ENCODE measurements at places on chromosomes 5 and 9.

DNA sequence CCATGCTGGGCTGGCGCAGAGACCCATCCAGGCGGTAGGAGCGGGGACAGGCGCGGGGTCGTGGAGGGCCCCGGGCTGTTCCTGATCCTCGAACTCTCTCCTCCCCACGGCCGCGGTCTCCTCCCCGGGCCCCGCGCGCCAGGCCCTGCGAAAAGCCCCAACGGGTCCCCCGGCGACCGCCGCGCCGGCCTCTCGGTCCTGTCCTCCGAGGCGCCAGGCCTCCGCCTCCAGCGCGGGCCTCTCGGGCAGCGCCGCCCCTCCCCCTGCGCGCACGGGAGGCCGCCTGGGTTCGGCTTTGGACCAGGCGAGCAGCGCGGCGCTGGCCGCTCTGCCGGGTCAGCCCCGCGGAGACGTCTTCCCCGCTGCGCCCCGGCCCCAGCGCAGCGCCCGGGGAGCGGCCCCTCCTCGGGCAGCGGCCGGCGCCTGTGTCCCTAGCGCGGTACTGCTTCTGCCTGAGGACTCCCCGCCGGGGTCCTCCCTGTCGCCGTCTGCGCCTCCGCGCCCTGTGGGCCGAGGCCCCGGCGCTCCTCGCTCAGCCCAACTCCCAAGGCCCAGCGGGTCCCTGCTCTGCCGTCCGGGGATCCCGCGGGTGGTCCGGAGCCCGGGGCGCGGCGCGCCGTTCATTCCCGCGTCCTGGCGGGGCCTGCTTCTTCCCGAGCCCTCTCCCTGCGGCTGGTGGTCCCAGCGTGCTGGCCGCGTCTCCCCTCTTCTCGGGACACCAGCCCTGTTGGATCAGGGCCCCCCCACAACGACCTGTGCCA lies 13.4 kb downstream of the COL23A1 start:
- no peak for DNase-seq
- H3K27ac ChIP-seq: peak overlapping the region; percentile 28
- no peaks in the 10 kb centered on the region for H3K27me3 ChIP-seq

DNA sequence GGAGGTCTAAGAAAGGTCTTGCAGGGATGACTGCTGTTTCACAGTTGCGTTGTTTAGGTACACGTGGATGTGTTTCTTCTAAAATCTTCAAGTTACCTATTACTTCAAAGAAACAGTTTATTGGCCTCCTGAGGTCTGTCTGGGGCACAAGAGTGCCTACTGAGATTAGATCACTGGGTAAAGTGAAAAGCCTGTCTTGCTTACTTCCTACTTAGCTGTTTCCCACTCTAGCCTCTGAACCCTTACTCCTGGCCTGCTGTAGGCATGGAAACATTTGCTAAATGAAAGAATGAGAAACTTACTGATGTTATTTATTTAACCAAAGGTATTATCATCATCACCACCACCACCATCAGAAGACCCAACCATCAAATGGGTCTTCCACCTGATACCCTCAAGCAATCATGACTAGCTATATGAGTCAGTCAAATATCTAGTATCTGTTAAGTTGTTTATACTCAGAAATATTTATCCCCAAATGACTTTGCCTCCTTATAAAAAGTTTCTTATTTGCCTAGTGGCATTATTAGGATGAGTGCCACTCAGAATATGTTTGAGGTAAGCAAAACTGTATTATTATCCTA lies 92.5 kb downstream of the ELAVL2 start:
- no peak overlapping the region for H3K4me3 ChIP-seq
- no peak overlapping the region for H3K27ac ChIP-seq
- no peaks in the 10 kb centered on the region for H3K27me3 ChIP-seq
- no peak for DNase-seq
- no peaks in the 10 kb centered on the region for H3K36me3 ChIP-seq
- no peaks in the 10 kb centered on the region for H3K4me1 ChIP-seq

- no peak overlapping the region for H3K27ac ChIP-seq
- H3K36me3 ChIP-seq: no peaks in the 10 kb centered on the region
- H3K27me3 ChIP-seq: no peaks in the 10 kb centered on the region
- no peak for DNase-seq
- no peaks in the 10 kb centered on the region for H3K4me1 ChIP-seq
These were observed 706.4 kb downstream of the SEMA5A start for GRCh38 chr5:8839361-8840055.

- no peaks in the 10 kb centered on the region for H3K27me3 ChIP-seq
- DNase-seq: no peak
- H3K36me3 ChIP-seq: no peaks in the 10 kb centered on the region
- H3K27ac ChIP-seq: no peak within 1 kb of the TSS
- H3K4me3 ChIP-seq: no peak within 1 kb of the TSS
- H3K4me1 ChIP-seq: no peaks in the 10 kb centered on the region
These were observed at the start of gene PCDHA10 for GRCh38 chr5:140855772-140856674. Gene PCDHA10 (plus strand): TSS chr5:140855897. CDS start chr5:140856049, 152 bp downstream.

DNA sequence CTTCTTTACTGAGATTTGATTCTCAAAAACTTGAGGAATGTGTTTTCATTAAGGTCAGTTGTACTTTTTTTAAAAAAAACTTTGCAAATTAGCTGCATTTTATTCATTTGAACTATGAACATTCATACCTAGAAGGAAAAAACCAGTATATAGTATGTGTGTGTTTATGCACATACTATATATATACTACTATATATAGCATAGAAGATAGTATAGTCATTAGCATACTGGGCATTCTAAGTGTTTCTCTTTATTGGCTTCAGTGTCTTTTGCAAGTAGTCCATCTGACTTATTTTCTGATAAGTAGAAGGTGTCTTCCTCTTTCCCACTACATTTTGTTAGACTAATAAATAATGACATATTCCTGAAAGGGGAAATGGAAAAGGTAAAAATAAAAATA lies 33.0 kb downstream of the ELOVL7 start:
- H3K27me3 ChIP-seq: no peaks in the 10 kb centered on the region
- DNase-seq: no peak
- H3K4me1 ChIP-seq: no peaks in the 10 kb centered on the region
- no peaks in the 10 kb centered on the region for H3K36me3 ChIP-seq

DNA sequence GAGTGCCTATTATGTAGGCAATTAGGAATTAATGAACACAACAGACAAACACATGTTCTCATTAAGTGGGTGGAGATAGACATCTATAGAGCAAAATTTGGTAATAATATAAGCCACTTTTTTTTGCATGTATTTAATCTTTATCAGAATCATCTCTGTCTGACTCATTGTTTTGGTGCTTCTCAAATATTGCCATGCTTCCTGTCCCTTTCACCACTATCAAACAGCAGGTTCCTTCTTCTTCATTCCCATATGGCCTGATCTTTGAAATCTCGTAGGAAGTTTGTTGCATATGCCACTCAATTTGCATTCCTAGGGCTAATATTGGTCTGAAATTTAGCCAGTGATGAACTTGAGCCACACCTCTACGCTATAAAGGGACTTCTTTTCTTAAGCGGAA lies 128.9 kb upstream of the SPEF2 start:
- peaks cover 7% of the 10 kb centered on the region for H3K4me1 ChIP-seq
- no peaks in the 10 kb centered on the region for H3K27me3 ChIP-seq

- DNase-seq: no peak
- H3K27me3 ChIP-seq: no peaks in the 10 kb centered on the region
- no peak overlapping the region for H3K27ac ChIP-seq
- no peaks in the 10 kb centered on the region for H3K4me1 ChIP-seq
These were observed 267.0 kb upstream of the NUDT12 start for GRCh38 chr5:103829585-103829984.

- DNase-seq: no peak
- no peak overlapping the region for H3K27ac ChIP-seq
- H3K4me3 ChIP-seq: no peak overlapping the region
These were observed 95.0 kb downstream of the OSTF1 start for GRCh38 chr9:75183306-75183705.

- no peak overlapping the region for H3K27ac ChIP-seq
- DNase-seq: no peak
- peaks cover 62% of the 10 kb centered on the region for H3K36me3 ChIP-seq
- H3K4me1 ChIP-seq: no peaks in the 10 kb centered on the region
These were observed 48.2 kb downstream of the CHD1 start for GRCh38 chr5:98880598-98880997.

DNA sequence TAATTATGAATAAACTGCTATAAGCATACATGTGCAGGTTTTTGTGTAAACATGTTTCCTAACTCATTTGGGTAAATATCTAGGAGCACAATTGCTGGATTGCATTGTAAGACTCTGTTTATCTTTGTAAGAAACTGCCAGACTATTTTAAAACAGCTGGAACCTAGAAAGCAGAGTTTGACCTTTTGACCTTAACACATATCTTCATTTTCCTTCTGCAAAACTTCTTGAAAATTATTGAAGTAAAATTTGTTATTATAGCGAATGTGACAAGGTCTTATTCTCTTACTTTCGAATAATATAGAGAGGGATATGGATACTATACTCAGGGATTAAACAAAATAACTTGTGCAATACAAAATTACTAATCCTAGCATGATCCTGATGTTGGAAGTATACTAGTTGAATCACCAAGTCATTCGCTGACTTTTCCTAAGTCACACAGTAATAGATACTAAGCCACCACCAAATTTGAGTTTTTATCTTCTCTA lies 3.2 kb upstream of the ANXA1 start:
- no peak for DNase-seq
- no peaks in the 10 kb centered on the region for H3K27me3 ChIP-seq
- H3K4me1 ChIP-seq: no peaks in the 10 kb centered on the region
- H3K4me3 ChIP-seq: no peak overlapping the region
- no peak overlapping the region for H3K27ac ChIP-seq

DNA sequence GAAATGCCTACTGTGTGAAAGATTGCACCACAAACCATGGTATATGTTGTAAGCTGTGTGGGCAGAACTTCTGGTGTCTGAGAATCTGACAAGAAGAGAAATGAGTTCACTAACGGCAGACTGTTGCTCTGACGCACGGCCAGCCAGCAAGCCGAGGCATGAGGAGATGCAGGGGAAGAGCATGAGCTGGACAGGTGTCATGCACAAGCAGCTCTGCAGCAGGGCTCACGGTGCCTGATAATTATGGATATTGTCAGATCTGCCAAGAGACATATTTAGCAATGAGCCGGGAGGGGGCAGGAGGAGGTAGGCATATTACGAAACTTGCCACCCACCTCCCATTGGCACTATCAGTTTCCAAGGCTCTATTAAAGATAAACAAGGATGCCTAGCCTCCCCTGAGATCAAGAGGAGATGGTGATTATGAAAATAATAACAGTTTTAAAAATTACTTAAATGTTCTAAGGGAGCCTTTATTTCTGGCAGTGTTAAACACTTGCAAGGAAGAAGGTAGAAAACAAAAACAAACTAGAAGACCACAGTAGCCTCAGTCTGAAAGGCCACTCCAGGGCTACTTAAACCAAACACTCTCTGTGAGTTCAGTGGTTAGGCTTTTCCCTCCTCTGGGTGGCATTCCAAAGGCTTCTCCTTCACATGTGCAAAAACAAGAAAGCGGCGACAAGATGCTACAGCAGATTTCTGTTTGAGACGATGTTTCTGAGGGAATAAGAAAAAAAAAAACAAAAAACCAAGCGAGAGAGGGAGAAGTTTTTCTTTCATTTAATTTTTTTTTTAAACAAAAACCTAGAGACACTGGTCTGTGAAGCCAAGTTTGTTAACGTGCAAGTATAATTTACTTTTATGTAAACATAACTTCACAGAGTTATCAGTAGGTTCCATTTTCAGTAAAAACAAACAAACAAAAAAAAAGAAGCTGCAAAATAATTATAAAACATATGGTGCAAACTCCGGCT lies 339.5 kb downstream of the BNC2 start:
- H3K27ac ChIP-seq: no peak overlapping the region
- H3K36me3 ChIP-seq: no peaks in the 10 kb centered on the region
- no peaks in the 10 kb centered on the region for H3K27me3 ChIP-seq
- H3K4me1 ChIP-seq: no peaks in the 10 kb centered on the region

DNA sequence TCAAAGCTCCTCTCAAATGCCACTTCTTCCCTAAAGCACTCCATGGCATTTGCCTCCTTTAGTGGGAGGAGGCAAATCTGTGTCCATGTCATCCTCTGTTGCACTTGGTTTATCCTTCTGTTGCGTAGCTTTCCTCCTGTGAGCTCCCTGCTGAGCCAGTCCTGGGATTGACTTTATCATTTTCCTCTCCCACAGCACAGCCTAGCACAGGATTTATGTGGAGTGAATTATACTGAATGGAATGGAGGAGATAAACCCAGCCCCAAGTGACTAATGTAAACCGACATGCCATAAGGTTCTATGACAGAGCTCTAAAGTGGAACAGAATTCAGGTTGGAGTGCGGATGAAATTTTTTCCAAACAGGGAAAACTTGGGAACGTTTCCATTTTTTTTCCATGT lies 26.4 kb upstream of the TOMM5 start:
- no peaks in the 10 kb centered on the region for H3K27me3 ChIP-seq
- no peaks in the 10 kb centered on the region for H3K36me3 ChIP-seq
- H3K27ac ChIP-seq: no peak overlapping the region

DNA sequence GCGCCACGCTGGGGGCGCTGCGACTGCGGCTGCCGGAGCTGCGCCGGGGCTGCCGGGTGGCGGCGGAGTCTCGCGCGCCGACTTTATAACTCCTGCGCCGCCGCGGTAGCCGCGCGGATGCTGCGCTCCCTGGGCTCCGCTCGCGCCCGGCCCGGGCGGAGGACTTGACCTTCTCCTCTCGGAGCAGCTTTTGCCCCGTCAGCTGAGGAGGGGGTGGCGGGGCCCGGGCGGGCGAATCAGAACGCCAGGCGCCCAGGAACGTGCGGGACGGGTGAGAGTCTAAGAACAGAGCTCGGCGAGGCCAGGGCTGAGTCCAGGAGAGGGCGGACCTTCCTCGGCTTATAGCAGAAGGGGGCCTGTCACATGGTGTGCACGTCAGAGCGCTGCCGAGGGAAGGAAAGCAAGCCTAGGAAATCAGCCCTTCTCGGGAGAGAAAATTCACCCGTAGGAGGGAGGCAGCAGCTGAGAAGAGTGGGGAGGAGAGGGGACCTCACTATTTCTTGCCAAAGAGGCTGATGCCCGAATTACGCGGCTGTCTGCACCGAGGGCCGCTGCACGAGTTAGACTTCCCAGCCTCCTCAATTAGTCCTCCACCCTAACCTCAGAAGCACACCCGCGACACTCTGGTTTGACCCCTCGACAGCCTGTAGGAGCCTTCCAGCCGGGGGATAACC lies at the start of gene FOXD1:
TSS of gene FOXD1 (minus strand) at position 315 of the 674 bp plus-strand sequence. CDS start 415 bp downstream, outside the sequence.
- peaks cover 46% of the 10 kb centered on the region for H3K27me3 ChIP-seq
- H3K4me1 ChIP-seq: peaks cover 12% of the 10 kb centered on the region

- no peaks in the 10 kb centered on the region for H3K36me3 ChIP-seq
- H3K4me1 ChIP-seq: no peaks in the 10 kb centered on the region
These were observed 92.3 kb upstream of the PUM3 start for GRCh38 chr9:2936221-2936620.

GRCh38 chr9:125663127-125663526 lies 43.9 kb downstream of the MAPKAP1 start:
- H3K27ac ChIP-seq: no peak overlapping the region
- no peaks in the 10 kb centered on the region for H3K4me1 ChIP-seq
- H3K27me3 ChIP-seq: no peaks in the 10 kb centered on the region
- no peak for DNase-seq

Data from liver (tissue), 10 donors.